Stimulated activated CD8-positive, alpha-beta memory T cell treated with anti-CD3 and anti-CD28 coated beads, Interleukin-7, amount 100 ng/mL, for 1 hour (primary cell): ENCODE measurements at places on chromosomes 2 and 18.

DNA sequence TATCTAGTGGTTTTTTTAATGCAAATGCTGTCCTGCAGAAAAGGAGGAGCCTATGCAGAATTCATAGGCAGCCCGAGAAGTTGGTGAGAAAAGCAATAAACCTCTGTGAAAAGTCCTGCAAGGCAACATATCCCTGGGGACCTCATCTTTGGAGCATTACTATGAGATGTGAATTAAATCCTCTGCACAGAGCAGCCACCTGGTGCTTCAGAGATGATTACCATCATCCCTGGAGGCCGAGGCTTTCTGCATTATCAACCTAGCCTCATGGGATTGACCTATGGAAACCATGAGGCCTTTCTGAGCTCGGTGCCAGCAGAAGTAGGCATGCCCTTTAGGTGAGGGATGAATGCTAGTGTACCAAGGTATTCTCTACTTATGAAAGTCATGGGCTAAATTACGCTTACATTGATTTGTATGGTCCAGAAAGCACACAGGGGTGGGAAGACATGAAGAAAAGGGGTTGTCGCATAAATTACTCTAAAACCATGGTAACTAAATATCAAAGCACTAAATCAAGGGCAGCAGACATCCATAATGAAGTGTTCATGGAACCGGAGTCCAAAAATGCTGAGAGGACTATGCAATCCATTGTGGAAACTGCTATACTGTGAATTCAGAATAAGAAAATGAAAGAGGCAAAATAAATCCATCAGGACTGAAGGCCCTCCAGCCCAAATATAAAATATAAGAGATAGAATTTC lies 623.5 kb upstream of the DDX18 start:
- DNase-seq, result no peak

GRCh38 chr2:55604027-55604565 lies 13.3 kb downstream of the PPP4R3B start:
- DNase-seq, result no peak

GRCh38 chr2:182186132-182186735 lies 200.6 kb downstream of the PPP1R1C start:
- DNase-seq, result no peak

- DNase-seq, result no peak
Observed at GRCh38 chr2:232103140-232103737, 141.7 kb downstream of the DIS3L2 start.

GRCh38 chr2:239917125-239917956 lies 107.8 kb downstream of the NDUFA10 start:
- DNase-seq, result no peak

GRCh38 chr2:39622860-39623259 lies 42.9 kb upstream of the TMEM178A start:
- DNase-seq, result no peak

DNA sequence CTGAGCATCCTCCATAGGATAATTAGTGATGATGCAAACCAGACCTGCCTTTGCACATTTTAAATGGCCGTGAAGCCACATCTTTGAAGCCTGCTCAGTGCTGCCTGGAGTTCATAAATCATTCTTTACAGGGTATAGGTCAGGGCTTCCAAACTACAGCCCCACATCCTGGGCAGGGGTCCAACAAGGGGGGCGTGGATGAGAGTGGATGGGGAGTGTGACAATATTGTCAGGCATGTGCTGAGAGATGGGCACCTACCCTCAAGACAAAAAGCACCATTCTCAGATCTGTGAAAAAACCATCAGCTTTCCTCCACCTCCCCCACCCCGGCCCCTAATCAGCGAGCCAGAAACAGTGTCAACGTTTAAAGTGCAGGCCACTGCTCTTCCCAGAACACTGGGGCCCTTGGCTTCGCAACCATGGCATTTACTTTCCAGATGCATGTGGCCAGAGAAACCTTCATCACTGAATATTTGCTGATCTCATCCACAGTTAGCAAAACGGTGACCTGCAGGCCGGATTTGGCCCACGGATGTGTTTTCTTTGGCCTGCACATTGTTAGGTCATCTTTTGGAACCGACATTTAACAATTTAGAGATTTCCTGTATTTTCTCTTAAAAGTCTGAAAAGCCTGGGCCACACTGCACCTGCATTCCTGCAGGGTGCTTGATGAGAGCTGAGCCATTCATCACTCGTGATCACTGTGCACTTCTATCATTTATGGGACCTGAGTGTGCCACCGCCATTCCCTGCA lies 130.7 kb downstream of the ANKRD44 start:
- no peak for DNase-seq

- DNase-seq, result no peak
Observed at GRCh38 chr2:209095432-209095831, 328.4 kb upstream of the MAP2 start.

DNA sequence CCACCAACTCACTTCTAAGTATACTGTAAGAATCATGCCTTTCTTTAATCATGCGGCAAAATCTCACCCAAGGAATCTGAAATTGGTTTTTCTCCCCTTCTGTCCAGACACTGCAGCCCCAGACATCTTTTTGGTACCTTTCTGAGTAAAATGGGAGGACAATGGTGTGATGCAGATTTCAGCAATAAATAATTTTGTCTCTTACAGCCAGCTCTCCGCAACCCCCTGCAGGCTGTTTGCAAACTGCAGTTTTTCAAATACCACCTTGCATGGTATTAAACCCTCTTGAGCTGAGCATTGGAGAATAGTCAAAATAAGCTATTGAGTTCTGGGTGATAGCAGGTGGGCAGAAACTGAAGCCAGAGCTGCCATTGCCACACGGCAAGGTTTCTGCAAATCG lies 32.2 kb downstream of the GPR39 start:
- no peak for DNase-seq

GRCh38 chr18:38460657-38461056 lies 895.1 kb upstream of the CELF4 start:
- no peak for DNase-seq

DNA sequence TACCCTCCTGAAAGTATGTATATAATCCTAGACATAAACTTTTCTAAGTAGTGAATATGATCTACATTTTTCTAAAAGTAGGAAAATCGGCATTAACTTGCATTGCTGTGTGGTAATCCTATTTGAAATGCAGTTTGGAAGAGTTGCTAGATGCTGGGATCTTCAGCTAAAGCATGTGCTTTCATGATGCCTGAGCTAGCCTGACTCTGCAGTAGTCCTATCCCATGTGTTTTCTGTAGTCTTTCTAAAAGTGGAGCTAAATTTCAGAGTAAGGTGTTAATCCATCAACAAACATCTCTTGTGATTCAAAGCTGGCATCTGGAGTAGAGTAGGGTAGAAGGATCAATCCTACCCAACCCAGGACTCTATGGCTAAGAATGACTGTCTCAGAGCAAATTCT lies 229.4 kb downstream of the THSD7B start:
- no peak for DNase-seq

- DNase-seq, result no peak
Observed at GRCh38 chr2:46340740-46341420, 43.7 kb downstream of the EPAS1 start.

- no peak for DNase-seq
Observed at GRCh38 chr18:427005-427404, 73.5 kb downstream of the COLEC12 start.

- no peak for DNase-seq
Observed at GRCh38 chr2:134198006-134198634, 55.8 kb upstream of the MGAT5 start.

DNA sequence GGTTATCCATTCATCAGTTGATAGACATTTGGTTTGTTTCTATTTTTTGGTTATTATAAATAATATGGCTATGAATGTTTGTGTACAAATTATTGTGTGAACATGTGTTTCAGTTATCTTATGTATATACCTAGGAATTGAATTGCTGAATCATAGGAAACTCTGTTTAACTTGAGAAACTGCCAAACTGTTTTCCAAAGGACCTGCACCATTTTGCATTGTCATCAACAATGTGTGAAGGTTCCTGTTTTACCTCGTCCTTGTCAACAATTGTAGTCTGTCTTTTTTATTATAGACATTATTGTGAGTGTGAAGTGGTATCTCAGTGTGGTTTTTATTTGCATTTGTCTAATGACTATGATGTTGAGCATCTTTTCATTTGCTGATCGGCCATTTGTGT lies 17.1 kb downstream of the PDK1 start:
- no peak for DNase-seq

DNA sequence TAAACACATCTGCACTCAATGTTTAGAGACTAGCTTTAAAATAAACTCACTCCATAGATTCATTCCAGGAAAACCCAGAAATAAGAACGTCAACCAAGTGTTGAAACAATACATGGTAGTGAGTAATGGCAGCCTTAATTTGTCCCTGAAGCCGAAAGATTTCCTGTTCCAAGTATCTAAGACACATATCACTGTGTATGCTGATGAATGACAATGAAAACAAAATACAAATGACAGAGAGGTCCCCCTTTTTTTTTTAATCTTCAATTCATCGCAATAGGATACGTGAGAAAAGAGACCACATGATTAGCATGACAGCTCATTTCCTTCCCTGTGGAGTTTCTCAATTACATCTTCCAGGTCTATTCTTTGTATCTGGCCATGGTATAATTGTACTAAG lies 160.5 kb upstream of the STK17B start:
- DNase-seq, result no peak

DNA sequence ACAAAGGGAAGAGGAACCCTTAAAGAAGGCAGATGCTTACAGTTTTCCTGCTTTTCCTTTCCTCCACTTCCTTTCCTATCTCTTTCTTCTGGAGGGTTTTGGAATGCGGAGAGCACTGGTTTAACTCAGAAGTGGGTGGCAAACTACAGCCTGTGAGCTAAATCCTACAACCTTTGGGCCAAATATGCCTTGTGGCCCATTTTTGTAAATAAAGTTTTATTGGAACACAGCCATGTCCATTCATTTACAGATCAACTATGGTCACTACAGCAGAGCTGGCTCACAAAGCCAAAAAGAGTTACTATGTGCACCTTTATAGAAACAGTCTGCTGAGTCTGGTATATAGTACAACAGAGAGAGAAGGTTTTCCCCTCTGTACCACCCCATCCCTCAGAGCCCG lies 69.1 kb downstream of the CCDC93 start:
- no peak for DNase-seq

DNA sequence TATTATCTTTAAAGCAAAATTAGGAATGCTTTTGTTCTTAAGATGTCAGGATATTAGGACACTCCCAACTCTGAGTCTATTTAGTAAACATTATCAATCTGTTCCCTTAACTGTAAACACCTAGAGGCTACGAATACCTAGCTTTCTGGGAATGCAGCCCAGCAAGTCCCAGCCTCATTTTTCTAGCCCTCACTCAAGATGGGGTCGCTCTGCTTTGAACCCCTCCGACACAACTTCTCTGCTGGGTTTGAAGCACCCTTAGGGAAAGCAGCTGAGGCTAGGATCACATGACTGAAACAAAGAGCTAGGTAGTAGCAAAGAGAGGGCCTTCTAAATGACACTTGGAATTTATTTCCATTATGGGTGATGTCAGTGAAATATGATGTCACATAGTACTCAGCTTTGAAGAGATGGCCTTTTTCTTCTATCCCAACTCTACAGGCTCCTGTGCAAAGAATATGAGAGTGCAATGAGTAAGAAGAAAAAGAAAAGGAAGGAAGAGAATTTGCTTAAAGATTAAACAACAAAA lies 114.7 kb downstream of the CSRNP3 start:
- DNase-seq, result no peak

- no peak for DNase-seq
Observed at GRCh38 chr2:217875138-217875537, 127.7 kb downstream of the TNS1 start.

DNA sequence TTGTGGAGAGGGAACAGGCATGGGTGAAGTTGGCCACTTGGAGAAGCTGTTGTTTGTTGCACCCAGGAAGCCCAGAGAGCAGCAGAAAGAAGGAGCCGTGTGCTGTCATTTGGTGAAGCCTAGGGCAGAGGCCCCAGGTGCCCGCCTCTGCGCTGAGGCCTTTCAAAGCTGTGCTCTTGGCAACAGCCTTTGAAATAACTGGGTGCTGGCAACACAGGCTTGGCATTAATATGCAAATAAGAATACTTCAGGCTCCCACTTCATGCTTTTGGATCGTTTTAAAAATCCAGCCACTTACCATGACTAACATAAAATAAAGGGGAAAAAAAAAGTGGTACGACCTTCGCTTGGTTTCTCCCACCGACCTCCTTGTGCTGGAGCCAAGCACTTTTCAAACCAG lies 41.1 kb downstream of the DHRS9 start:
- no peak for DNase-seq

DNA sequence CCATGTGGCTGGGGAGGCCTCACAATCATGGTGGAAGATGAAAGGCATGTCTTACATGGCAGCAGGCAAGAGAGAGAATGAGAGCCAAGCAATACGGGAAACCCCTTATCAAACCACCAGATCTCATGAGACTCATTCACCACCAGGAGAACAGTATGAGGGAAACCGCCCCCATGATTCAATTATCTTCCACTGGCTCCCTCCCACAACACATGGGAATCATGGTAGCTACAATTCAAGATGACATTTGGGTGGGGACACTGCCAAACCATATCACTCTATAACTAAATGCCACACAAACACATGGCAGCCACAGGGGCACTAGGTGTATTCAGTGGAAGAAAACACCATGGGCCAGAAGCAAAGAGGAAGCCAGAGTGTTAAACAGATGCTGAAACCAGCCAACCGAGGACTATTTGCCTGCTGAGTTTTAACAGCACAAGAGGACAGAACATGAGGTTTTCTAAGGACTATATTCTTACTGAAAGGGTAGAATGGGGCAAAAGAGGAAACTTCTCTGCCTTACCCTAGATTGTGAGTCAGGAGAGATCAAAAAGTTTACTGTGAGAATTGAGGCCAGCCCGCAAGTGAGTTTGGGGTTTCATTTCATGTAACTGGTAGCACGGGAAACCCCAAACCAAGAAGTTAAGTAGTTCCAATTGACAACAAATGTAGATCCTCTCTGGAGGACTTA lies 49.2 kb downstream of the SIGLEC15 start:
- DNase-seq, result no peak

- DNase-seq, result no peak
Observed at GRCh38 chr18:78908462-78909260, 71.0 kb upstream of the SALL3 start.

GRCh38 chr2:46210063-46210462 lies 87.1 kb upstream of the EPAS1 start:
- DNase-seq, result no peak

DNA sequence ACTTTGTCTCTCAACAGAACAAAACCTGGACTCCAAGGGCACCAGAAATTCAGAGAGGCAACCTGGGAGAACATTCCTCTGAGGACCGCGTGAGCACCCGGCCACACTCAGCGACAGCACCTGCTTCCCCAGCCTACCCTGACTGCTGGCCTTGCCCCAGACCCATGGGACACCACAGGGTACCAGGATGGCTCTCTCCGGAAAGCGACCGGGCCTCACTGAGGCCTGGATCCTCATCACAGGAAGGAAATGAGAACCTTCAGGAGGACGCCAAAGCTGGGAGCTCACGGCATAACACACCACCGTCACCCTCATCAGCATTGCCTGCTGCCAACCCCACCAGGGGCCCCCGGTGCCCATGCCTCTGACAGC lies 38.9 kb downstream of the HS6ST1 start:
- no peak for DNase-seq

DNA sequence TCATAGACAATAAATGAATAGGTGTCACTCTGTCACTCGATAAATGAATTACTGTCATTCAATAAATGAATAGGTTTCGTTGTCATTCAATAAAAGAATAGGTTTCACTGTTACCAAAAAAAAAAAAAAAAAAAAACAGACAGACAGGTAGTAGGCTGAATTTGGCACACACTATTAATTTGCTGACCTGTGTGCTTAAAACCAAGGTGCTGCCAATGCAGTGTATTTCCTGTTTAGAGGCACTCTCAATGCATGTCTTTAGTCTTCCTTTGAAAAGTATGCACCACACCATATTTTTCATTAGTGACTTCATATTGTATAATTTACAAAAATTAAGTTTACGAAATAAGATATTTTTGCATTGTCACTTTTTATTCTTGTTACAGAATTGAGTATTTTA lies 16.2 kb downstream of the ANKRD62 start:
- DNase-seq, result no peak
